ENCODE measurements at places on chromosomes 6 and 20. TPM values are rescaled to one million over a fixed set of nuclear protein-coding genes. Genes with fewer than 3 reads are reported as not detected.

DNA sequence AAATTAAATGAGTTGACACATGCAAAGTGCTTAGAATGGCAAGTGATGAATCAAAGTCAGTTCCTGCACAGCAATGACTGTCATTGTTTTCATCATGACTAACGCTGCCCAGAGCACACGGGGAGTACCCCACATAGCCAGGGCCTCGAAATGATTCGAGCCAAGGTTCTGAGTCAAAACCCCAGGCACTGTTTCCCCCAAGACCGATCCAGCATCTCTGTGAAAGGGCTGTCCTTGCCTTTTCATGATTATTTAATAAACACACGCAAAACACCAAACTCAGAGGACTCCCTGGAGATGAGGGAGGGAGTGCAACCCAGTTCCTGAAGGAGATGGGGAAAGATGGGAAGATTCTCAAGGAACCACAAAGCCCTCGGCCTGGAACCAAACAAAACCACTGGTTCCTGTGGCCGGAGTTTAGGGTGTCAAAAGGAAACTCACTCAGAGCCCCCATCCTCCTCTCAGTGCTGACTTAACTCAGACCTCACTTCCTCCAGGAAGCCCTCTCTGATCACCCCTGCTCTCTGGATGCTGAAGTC is 3.8 kb downstream of the PREX1 start:
- H3K27ac ChIP-seq = peak overlapping the region; percentile 72
- H3K36me3 ChIP-seq = no peaks in the 10 kb centered on the region
- H3K4me3 ChIP-seq = no peak overlapping the region
- no peaks in the 10 kb centered on the region for H3K27me3 ChIP-seq
- peaks cover 19% of the 10 kb centered on the region for H3K4me1 ChIP-seq

DNA sequence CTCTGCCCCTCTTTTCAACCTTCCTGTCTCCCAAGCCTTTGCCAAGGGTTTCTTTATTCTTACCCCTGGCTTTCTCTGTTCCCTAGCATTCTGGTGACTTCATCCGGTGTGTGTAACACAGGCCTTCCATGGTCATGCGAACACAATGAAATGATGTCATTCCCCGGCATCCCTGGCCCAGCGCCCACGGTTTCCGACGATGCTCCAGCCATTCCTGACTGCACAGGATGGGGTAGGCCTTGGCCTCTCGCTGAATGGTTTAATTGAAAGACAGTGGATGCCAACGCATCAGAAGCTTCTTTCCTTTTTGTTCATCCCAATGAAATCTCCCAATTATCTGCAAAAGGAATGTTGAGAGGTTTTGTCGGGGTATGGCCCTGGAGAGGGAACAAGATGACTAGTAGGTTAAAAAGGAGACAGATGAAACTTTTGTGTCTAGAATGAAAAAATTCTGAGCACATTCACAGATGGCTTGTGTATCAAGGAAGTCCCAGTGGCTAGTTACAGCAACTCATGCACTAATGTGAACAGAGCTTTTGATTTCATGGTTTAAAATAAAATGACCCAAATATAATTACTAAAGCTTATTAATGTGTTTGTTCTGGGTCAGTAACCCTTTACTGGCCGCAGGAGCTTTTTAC is 655.0 kb downstream of the QKI start:
- H3K36me3 ChIP-seq = no peaks in the 10 kb centered on the region
- no peak overlapping the region for H3K4me3 ChIP-seq
- peak overlapping the region; percentile 36 for H3K27ac ChIP-seq
- H3K27me3 ChIP-seq = no peaks in the 10 kb centered on the region

GRCh38 chr20:59984541-59984940 is 26.3 kb downstream of the CDH26 start:
- no peak overlapping the region for H3K27ac ChIP-seq
- no peak for DNase-seq
- H3K4me3 ChIP-seq = no peak overlapping the region
- H3K4me1 ChIP-seq = no peaks in the 10 kb centered on the region
- no peaks in the 10 kb centered on the region for H3K36me3 ChIP-seq

DNA sequence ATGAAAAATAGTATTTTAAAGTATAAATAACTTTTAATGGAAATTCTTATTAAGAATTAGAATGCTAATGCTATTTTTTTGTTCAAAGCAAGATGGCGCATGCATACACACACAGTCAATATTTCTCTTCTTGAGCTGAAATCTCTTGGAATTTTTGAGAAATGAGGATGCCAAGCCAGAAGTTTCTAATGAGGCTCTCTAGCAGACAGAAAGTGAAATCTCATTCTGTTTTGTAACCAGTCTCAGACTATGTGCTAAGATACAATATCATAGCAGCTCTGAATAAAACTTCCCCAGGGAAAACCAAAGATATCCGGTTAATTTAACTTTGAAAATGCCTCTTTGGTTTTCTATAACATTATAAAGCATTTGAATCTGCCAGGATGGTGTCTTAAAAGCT is 97.2 kb upstream of the HDAC2 start:
- no peak overlapping the region for H3K27ac ChIP-seq
- H3K4me1 ChIP-seq = no peaks in the 10 kb centered on the region
- no peaks in the 10 kb centered on the region for H3K36me3 ChIP-seq
- DNase-seq = no peak
- H3K27me3 ChIP-seq = no peaks in the 10 kb centered on the region

The ROS1 gene
- total RNA-seq = 73.7 TPM

The EPHA7 gene
- total RNA-seq = 6.3 TPM

GRCh38 chr6:136763255-136763654 is 29.0 kb downstream of the MAP3K5 start:
- H3K4me1 ChIP-seq = peaks cover 22% of the 10 kb centered on the region
- H3K27ac ChIP-seq = peak overlapping the region; percentile 84

- no peak overlapping the region for H3K4me3 ChIP-seq
- H3K27me3 ChIP-seq = peaks cover 11% of the 10 kb centered on the region
- no peaks in the 10 kb centered on the region for H3K4me1 ChIP-seq
- H3K36me3 ChIP-seq = no peaks in the 10 kb centered on the region
- DNase-seq = no peak
- no peak overlapping the region for H3K27ac ChIP-seq
Observed at GRCh38 chr6:167238694-167239467, 52.2 kb upstream of the UNC93A start.

DNA sequence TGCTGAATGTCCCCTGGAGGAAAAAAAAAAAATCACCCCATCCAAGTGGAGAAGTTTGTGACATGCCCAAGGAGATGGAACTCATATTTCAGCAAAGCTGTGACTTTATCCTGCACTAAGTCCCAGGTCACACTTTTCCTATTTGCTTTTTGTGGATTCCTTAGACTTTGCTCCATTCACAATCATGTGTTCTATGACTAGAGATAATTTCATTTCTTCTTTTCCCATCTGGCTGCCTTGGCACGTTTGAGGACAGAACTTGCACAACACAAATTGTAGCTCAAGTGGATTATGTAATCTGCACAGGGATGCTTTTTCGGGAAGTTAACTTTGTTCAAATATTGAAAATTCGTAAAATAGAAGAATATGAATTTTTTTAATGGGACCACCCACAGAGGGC is 100.7 kb upstream of the PTPN1 start:
- peak overlapping the region; percentile 62 for H3K27ac ChIP-seq
- peaks cover 8% of the 10 kb centered on the region for H3K4me1 ChIP-seq
- H3K36me3 ChIP-seq = no peaks in the 10 kb centered on the region
- DNase-seq = peak; percentile 42

DNA sequence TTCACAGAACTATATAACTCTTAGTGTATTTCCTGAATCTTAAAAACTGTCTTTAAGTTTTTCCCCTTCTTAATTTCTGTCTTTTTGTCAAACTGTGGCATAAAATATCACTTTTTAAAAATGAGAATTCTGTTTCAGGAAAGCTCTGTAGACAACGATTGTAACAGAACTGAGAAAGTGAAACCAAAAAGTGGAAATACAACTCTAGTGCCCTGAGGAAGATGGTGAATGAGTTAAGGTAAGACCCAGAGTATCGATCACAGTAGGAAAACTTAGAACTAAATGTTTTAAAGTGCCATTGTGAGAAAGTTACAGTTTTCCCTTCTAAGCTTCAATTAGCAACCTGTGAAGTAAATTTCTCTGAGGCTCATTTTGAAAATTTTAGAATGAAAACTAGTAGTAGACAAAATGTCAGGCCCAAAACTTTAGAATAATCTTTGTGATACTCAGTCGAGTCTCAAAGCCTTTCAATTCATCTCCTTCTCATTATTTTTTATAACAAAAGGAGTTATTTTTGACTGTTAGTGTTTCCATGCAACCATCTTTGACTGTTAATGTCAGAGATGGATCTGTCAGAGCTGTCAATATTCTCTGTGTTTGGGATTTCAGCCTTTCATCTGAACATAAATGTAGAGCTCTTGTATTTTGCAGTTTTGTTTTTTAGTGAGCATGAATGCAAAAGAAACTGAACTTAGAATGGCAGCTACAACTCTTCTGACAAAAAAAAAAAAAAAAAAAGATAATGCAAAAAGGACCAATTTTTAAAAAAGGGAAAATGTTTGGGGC is 19.0 kb upstream of the TRDN start:
- peak; percentile 2 for DNase-seq
- no peaks in the 10 kb centered on the region for H3K36me3 ChIP-seq

GRCh38 chr20:45337367-45338120 is 10.7 kb downstream of the SDC4 start:
- H3K36me3 ChIP-seq = peaks cover 20% of the 10 kb centered on the region
- no peak for DNase-seq
- H3K27ac ChIP-seq = peak overlapping the region; percentile 84
- H3K4me1 ChIP-seq = peaks cover 22% of the 10 kb centered on the region
- H3K4me3 ChIP-seq = no peak overlapping the region
- no peaks in the 10 kb centered on the region for H3K27me3 ChIP-seq

- DNase-seq = no peak
- no peaks in the 10 kb centered on the region for H3K36me3 ChIP-seq
- peaks cover 15% of the 10 kb centered on the region for H3K4me1 ChIP-seq
- no peak overlapping the region for H3K4me3 ChIP-seq
- no peaks in the 10 kb centered on the region for H3K27me3 ChIP-seq
Observed at GRCh38 chr20:37392441-37393195, 46.7 kb downstream of the SRC start.

DNA sequence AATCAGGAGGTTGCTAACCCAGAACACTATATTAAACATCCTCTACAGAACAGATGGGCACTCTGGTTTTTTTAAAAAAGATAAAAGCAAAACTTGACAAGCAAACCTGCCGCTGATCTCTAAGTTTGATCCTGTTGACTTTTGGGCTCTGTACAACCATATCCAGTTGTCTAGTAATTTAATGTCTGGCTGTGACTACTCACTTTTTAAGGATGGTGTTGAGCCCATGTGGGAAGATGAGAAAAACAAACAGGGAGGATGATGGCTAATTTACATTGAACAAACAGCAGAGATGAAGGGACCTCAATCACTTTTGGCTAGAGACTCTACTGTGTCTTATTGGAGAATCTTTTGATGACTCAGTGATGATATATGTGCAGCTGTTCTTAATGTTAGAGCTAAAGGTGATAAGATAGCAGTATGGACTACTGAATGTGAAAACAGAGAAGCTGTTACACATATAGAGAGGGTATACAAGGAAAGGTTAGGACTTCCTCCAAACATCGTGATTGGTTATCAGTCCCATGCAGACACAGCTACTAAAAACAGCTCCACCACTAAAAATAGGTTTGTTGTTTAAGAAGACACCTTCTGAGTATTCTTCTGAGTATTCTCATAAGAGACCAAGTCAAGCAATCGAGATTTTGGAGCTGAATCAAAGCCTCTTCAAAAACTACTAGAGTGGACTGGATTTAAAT is 201.2 kb upstream of the SHLD1 start:
- no peak overlapping the region for H3K27ac ChIP-seq
- no peak overlapping the region for H3K4me3 ChIP-seq
- no peak for DNase-seq
- no peaks in the 10 kb centered on the region for H3K4me1 ChIP-seq

The TBX18 gene
- 0.25 TPM for total RNA-seq

GRCh38 chr6:132569170-132569569 is 952 bp upstream of the TAAR6 start:
- H3K4me3 ChIP-seq = no peak overlapping the region
- no peaks in the 10 kb centered on the region for H3K4me1 ChIP-seq
- DNase-seq = no peak
- H3K36me3 ChIP-seq = no peaks in the 10 kb centered on the region

DNA sequence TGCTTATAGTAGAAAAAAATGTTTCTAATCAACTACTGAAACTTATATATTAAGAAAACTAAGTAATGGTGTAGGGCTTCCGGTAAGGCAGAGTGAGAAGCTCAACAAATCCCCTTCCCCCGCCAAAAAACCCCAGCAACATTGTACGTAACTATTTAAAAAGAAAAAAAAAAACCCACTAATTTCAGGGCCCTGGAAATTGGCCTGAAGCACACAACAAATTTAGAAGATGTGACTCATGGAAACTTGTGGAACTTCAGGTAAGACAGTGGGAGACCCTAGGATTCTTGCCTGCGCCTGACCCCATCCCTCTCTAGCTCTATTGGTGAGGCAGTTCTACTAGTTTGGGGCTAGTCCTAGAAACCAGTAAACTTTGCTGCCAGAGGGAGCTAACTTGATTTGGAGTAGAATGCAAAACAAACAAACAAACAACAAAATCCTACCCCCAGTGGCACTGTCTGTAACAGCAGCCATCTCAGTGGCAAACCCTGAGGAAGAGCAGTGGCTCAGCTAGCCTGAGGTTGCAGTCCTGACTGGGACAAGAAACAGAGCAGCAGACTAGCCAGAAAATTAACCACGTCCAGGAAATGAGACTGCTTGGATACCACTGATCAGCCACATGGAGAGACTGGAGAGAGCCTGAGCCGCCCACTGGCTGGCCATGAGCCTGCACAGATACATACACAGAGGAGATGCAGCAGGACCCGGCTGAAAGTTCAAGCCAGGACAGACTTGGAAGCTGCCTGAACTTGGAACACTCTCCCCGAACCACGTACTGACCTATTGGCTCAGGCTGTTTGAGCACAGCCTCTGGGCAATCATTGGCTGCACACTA is 135.1 kb downstream of the TBXT start:
- H3K36me3 ChIP-seq = no peaks in the 10 kb centered on the region
- no peaks in the 10 kb centered on the region for H3K27me3 ChIP-seq
- DNase-seq = no peak
- H3K4me1 ChIP-seq = no peaks in the 10 kb centered on the region
- no peak overlapping the region for H3K27ac ChIP-seq

GRCh38 chr20:675453-676314 is at the start of gene SCRT2:
TSS of gene SCRT2 (minus strand) at chr20:675802. CDS start at chr20:675601, 201 bp downstream.
- H3K4me3 ChIP-seq = no peak within 1 kb of the TSS
- no peak within 1 kb of the TSS for H3K27ac ChIP-seq
- peak; percentile 91 for DNase-seq
- peaks cover 3% of the 10 kb centered on the region for H3K4me1 ChIP-seq

- H3K4me3 ChIP-seq = no peak overlapping the region
- H3K27ac ChIP-seq = peak overlapping the region; percentile 95
- H3K4me1 ChIP-seq = peaks cover 6% of the 10 kb centered on the region
- no peaks in the 10 kb centered on the region for H3K36me3 ChIP-seq
- peak; percentile 10 for DNase-seq
- no peaks in the 10 kb centered on the region for H3K27me3 ChIP-seq
Observed at GRCh38 chr6:164106345-164106769, 691.8 kb downstream of the QKI start.

The RAET1G gene
- total RNA-seq = 0.61 TPM

The PAK5 gene
- 0.51 TPM for total RNA-seq

DNA sequence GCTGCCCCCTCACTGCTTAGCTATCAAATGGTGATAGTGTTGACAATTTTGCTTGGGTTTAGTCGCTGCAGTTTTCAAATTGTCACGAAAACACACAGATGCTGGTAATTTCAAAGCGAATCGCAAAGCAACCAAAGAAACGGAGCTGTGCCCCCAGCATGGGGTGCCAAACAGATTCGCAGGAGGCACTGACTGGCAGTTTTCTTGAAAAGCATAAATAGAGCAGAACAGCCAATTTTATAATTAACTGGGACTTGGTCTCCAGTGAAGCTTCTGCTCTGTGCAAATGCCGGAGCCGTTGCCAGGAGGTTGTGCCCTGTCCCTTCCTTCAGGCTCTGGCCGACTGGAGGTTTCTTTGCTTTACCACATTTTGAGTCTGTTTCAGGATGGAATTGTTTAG is 18.8 kb downstream of the ARHGAP40 start:
- H3K36me3 ChIP-seq = no peaks in the 10 kb centered on the region
- no peak overlapping the region for H3K27ac ChIP-seq
- H3K4me3 ChIP-seq = no peak overlapping the region
- H3K4me1 ChIP-seq = no peaks in the 10 kb centered on the region
